ENCODE measurements at places on chromosomes 5 and 9.

DNA sequence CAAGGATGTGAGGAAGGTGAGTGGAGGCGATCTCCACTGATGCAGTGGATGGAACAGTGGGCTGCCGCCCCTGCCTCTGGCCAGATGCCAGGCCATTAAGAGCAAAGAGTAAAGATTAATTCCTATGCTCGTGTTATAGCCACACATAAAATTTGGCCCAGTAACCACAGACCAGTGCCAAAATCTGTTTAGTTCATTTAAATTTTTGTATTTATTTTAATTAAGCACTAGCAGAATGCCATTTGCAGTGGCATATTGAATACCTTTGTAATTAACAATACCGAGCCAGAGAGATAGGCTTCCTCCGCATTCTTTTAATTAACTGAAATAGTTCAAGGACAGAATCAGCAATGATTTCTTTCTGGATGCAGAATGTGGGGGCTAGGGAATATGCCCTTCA, 179.8 kb downstream of the MED10 start:
- no peak for DNase-seq

GRCh38 chr9:36940500-36940853, 93.6 kb downstream of the PAX5 start:
- no peak for DNase-seq

DNA sequence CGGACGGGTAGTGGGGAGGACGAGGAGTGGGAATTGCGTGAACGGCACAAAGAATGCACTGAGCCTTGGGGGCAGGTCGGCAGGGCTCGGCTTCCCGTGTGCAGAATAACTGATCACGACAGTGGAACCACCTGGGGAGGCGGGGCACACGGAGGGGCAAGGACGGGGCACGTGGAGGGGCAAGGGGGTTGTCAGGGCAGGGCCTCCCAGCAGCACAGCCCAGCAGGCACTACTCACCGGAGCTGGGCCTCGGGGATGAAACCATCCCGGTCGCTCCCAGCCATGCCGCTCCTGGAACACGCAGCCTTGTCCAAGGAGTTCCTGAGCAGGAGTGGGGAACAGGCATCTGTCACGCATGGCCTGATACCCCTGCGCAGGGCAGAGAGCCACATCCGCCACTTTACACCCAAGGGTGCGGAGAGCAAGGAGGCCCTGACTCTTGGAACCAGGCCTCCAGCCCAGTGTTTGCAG, 33.4 kb downstream of the SARDH start:
- DNase-seq: no peak

GRCh38 chr5:31021181-31021624, 172.3 kb upstream of the CDH6 start:
- no peak for DNase-seq

DNA sequence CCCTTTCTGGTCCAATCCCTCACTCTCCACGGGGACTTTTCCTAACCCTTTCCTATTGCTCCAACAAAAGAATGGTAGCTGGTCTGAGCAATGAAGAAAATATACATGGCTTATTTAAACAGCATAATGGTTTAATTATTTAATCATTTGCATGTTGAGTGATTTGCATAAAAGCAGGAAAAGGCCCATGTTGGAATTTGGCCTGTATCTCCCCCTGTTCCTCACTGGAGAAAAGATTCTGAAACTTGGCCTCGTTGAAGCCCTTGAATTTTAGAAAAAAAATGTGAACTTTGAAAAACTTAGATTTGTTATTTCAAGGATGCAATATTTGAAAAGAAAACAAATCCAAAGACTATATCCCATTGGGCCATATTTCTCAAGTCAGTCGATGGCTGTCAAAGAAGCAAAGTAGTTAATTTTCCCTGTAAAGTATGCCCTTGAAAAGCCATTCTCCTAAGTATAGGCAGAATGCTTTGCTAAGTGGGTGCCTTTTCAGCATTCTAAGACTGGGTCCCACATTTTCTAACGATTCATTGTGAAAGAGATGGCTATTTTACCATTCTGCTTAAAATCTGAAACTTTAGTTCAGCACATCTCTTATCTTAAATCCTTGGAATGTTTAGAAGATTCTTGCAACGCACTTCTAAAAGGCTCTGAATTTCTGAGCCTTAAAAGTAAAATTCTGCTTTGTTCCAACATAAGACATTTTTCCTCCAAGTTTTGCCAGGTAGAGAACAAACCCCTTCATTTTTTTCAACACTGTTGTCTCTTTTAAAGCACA, 428.8 kb downstream of the ARHGEF28 start:
- no peak for DNase-seq

DNA sequence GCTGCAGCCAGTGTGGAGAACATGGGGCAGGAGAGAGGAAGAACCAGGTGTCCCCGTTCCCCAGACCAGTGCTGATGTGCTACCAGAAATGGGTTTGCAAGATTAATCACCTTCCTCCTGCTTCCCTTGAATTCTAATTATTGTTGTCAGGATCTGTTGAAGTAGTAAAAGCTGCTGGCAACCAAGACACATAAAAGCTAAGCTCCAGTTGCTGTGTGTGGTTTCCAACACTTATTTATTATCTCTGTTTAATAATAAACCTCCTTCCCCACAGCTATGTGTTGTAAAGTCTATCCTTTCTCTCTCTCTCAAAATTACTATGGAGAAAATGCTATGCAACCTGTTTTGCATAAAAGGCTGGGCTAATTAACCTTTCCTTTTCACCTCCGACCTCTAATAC, 2.3 kb upstream of the RETREG1 start:
- DNase-seq: no peak

- no peak for DNase-seq
Measured at GRCh38 chr9:121801579-121801978, 150.1 kb downstream of the DAB2IP start.

DNA sequence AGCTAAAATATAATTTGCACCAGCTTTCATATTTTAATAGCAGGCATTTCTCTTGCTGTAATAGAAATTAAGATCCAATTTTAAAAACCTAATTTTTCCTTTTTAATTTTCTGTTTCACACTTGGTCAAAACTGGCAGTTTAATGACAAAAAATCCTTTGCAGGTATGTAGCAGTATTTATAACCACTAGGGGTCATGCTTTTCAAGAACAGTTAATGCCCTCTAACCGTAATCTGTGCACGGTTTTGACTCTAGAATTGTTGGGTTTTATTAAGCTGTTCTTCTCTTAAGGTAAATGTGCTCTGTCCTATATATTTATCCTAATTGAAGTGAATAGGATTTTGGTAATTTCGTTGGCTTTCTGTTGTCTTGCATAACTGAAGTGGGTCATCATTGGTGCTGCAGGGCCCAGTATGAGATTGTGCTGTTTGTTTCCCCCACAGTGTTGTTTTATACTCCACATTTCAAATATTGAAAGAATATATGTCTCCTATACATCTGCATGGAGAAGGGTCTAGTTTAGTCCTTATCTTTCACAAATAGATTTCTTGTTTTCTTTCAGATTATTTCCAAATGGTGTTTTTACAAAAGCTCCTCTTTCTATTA, 107.4 kb downstream of the SCAMP1 start:
- peak; percentile 62 for DNase-seq

DNA sequence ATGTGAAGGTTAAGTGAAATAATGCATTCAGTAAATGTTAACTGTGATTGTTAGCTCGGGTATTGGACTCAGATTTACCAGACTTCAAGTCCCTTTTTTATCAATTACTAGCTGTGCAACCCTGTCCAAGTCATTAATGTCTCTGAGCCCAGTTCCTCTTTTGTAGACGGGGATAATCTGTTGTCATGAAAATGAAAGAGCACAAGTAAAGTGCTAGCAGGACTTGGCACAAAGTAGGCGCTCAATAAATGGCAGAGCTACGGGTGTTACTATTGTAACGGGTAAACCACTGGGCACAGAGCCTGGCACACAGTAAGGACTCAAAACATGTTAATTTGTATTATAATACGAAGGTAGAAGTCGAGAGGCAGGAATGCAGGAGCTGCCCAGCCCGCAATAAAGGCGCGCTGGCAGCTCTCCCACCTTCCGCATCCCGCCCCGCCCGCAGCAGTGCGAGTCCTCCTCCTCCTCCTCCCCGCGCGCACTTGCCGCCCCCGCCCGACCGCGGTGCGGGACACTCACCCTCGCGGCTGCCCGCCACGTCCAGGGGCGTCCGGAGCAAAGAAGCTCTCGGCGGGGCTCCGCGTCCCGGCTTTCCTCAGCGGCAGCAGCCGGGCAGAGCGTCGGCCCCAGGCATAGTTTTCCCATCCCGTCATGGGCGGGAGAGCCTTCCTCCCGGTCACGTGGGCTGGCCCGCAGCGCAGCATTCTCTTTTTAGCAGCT, at the start of gene C1QTNF2:
C1QTNF2 (minus strand) TSS at position 637 of the 723 bp plus-strand sequence. CDS start 15,615 bp downstream, outside the sequence.
- peak; percentile 70 for DNase-seq

DNA sequence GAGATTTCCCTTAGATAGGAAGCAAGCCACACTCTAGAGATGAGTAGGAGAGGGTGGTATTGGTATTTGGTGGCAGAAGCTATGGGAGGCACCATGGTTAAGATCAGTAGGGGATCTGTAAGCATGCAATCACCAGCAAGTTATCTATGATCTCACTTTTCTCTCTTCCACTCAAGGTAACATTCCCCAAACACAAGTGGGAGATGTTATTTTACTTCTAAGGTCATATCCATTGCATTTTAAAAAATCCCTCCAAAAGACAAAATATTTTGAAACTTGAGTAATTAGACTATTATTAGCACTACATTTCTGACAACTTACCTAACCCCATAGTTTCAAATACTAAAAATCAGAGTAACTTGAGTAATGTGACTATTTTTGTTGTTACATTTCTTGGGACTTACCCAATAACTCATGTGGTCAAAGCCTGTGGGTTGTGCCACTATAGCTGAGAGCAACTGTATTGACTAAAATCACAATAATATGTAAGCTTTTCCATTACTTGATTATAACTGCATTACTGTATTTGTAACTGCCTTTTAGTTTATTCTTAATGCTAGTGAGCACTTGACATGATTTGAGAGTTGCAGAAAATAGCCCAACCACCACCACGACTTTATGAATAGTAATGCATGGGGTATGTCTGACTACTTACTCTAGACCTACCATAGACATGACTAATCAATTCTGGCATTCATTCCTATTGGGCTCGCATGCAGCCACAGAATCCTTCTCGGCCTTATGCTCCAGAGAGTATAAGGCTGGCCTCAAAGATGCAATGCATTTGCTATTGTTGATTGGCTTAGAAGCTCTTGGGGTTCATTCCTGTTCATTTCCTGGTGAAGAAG, 264.7 kb downstream of the TRIM32 start:
- DNase-seq: peak; percentile 97

- peak; percentile 58 for DNase-seq
Measured at GRCh38 chr9:32589083-32589723, 16.2 kb upstream of the NDUFB6 start.

GRCh38 chr5:126682856-126683255, 82.1 kb downstream of the PHAX start:
- DNase-seq: no peak

DNA sequence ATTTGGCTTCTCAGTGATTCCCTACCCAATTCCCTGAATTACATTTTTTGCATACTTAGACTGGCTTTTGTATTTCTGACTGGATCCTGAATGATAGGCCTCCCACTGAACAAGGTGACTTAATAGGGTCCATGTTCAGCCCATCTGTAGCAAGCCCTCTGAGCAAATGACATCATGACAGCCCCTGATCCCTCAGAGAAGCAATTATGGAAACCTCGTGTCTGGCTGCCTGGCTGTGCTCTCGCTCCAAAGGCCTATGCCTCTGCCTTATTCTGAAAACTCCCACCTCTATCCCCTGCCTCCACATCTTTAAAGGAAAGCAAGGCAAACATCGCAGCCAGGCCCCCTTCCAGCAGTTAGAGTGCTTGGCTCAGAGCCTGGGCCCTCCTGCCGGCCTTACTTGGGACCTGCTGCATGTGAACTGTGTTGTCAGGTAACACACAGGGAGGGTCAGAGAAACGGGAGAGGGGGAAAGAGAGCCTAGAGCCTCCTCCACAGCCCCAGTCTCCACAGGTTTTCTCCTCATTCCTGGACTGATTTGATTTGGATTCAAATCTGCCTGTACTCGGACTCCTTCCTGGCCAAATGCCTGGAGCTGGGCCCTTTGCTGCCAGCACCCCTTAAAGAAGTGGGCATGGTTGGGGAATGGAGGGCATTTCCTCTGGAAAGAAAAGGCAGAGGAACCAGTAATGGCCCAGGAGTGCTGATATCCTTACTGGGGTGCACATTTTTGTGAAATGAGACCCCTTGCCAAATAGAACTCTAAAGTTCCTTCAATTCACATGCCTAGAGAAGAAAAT, 3.8 kb downstream of the DCANP1 start:
- DNase-seq: no peak

- DNase-seq: peak; percentile 20
Measured at GRCh38 chr5:138177941-138178515, 402 bp downstream of the BRD8 start.

- DNase-seq: no peak
Measured at GRCh38 chr5:113896789-113897188, 383.3 kb downstream of the YTHDC2 start.

DNA sequence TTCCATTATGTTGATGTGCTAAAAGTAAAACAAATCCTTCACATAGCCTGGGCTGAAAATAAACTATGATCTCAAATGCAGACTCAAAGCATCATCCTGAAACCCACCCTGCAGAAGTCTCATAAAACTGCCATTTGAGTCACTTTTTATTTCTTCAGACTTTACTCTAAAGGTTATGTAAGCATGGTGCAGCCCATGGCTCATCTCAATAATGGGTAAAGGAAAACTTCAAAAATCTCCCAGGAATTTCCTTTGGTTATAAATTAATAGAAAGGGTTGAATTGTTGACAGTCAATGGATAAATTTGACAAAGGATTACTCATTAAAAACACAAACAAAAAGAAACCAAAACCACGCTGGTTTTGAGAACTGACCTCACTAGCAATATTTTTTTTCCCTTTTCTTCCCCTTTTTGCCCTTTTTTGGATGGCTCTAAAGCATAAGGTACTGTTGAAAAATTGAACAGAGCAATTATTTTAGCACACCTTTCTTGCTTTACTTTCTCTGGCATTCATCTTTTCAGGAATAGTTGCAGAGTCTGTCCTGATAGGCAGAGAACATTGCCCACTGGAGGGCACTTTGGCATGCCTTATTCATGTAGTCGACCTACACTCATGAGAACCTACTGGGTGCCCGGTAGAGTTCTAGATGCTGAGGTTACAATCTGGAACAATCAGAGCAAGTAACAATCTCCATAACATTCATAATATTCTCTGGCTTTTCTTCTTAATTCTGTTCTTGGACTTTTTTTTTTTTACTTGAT, 191.4 kb downstream of the TMEM167A start:
- DNase-seq: no peak

GRCh38 chr5:27845248-27845647, 806.9 kb upstream of the CDH9 start:
- no peak for DNase-seq

GRCh38 chr9:36894695-36895310, 139.3 kb downstream of the PAX5 start:
- no peak for DNase-seq

- DNase-seq: no peak
Measured at GRCh38 chr5:116892993-116893392, 318.4 kb upstream of the SEMA6A start.

DNA sequence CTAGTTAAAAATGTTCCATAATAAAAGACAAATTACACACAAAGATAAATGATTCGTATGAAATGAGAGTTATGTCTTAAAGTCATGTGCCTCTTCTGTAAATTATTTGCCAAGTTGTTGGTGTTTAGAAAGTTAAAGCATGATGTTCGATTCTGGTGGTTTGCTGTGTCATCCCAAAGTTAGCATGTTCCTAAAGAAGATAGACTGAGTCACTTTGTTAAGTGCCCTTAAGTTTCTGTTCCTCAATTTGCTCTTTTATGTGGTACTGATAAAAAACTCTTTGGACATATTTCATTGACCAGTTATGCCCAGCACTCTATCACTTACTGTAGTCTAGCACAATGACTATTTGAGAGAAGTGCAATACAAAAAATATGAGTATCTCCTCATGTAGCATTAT, 366.9 kb upstream of the ZNF608 start:
- no peak for DNase-seq
